Stimulated activated CD4-positive, alpha-beta T cell treated with anti-CD3 and anti-CD28 coated beads, Interleukin-1b, Interleukin-23, amount 100 ng/mL, for 48 hours (primary cell): ENCODE measurements at places on chromosomes 3 and 15.

GRCh38 chr15:78060232-78060631 lies 17.3 kb downstream of the TBC1D2B start:
- peak; percentile 62 for DNase-seq

DNA sequence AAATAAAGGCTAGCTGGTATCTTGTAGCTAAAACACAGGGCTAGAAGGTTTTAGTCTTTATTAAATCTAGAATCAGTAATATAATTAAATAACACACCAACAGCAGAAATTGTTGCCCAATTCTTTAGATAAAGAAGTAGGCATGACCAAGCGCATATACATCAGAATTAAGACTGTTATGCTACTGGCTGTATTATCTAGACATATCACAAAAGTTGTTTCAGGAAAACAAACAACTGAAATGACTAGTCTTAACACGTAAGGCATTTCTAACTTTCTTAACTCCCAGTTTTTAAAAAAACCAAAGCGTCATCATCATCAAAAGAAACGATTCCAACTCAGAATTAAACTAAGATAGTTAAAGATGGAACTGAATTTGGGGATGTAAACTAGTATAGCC lies 55.4 kb downstream of the EMC4 start:
- DNase-seq, result no peak

DNA sequence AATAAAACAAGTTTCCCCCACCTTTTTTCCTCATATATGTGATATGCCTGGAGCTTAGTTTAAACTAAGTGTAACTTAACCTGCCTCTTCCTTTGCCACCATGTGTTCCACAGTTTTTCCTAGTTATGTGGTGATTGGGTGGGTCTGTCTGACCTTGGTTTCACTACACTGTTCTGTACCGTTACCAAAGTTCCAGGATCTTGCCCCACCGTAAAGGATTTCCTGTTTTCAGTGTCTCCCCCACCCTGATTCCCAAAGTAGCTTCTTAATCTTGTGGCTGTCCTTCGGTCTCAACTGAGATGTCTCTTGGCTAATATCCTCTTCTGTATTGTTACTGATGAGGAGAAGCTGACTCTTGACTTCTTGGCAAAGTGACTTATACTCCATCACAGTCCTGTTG lies 6.4 kb upstream of the MGA start:
- DNase-seq, result no peak

GRCh38 chr15:69782139-69782658 lies 315.5 kb downstream of the TLE3 start:
- no peak for DNase-seq
